Stimulated activated naive CD4-positive, alpha-beta T cell treated with Interleukin-2 at 50 U/mL for 16 hours (primary cell): ENCODE measurements at places on chromosomes 1 and 21.

DNA sequence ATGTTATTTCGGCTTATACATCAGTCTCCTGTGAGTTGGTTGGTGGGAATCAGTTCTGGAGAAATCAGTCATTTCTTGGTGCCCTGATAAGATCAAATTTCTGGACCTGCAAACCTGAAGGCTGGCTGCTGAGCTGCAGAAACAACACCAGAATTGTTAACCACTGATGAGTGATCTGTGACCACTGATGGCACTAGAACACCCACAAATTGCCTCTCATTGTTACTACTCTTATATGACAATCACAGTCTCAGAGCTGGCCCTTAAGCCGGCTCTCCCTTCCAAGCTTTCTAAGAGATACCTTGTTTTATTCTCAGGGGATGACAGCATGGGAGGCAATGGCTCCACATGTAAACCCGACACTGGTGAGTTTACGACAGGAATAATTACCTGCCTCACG lies 1.9 kb downstream of the C1orf162 start:
- DNase-seq = peak; percentile 23

DNA sequence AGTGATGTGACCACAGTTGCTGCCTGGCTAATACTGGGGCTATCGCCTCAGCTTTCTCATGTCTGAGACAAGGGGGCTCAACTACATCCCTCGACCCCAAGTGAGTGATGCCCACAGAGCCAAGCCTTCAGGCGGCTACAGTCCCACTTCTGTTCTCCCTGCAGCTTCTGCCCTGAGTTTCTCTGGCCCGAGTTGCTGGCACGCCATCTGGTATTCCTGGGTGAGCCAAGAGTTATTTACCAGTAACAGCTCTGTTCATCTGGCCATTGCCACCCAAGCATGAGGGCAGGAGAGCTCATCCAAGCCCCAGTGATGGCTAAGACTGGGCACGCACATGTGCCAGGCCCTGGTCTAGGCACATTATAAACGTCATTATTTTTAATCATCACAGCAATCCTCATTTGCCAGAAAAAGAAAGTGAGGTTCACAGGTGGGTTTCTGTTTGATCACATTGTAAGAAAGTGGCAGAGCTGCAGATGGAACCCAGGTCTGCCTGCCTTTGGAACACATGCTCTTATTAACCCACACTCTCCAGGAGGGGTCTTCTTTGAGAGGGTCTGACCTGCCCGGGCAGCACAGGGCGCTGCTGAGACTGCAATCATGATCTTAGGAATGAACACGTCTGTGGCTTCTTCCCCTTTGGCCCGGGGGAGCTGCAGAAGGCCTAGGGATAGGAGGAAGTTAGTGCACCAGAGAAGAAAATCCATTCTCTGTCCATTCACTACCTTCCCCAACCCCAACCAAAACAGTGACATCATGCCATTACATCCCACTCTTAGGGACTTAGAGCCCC lies 27.5 kb downstream of the KCND3 start:
- no peak for DNase-seq

DNA sequence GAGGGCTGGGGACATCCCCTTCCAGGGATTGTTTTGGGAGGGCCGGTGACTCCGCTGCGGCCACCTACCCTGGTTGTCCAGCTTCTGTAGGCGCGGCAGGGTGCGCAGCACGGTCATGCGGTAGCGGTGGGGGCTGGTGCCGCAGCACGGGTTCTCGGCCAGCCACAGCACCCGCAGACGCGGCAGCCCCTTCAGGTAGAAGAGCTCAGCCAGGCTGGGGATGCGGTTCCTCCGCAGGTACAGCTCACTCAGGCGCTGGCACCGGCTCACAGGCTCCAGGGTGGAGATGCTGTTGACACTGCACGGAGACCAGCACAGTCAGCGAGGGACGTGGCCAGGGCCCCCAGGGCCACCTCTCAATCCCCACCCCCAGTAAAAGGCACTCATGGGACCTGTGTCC lies 6.2 kb downstream of the CFAP410 start:
- DNase-seq = no peak

- no peak for DNase-seq
Measured at GRCh38 chr1:21296509-21297354, 6.5 kb upstream of the ECE1 start.

- no peak for DNase-seq
Measured at GRCh38 chr1:34419663-34420136, 243.0 kb downstream of the C1orf94 start.

DNA sequence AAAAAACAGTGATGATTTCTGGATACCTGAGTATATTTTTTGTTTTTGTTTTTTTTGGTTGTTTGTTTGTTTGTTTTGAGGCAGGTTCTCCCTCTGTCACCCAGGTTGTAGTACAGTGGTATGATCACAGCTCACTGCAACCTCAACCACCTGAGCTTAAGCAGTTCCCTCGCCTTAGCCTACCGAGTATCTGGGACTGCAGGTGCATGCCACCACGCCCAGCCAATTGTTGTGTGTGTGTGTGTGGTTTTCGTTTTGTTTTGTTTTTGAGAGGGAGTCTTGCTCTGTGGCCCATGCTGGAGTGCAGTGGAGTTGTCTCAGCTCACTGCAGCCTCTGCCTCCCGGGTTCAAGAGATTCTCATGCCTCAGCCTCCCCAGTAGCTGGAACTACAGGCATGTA lies 55.3 kb upstream of the RCC1 start:
- DNase-seq = no peak

GRCh38 chr1:11741919-11742558 lies 6.1 kb downstream of the AGTRAP start:
- DNase-seq = no peak

DNA sequence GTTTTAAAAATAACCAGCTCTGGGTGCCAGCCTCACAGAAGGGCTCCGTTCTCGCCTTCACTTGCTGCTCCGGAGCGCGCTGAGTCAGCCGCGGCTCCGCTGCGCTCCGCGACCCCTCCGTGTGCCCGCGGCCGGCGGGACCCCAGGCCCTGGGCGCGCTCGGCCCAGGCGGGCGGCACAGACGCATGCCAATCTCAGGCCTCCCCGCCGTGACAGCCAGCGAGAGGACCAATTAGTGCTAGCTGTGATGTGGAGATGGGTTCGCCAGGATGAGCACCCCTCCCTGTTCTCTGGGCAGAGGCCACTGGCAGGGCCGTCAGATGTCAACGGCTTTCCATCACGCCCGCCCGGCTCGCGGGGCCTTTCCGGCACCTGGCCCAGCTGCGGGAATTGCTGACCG lies 293.8 kb downstream of the SPATA17 start:
- DNase-seq = no peak

DNA sequence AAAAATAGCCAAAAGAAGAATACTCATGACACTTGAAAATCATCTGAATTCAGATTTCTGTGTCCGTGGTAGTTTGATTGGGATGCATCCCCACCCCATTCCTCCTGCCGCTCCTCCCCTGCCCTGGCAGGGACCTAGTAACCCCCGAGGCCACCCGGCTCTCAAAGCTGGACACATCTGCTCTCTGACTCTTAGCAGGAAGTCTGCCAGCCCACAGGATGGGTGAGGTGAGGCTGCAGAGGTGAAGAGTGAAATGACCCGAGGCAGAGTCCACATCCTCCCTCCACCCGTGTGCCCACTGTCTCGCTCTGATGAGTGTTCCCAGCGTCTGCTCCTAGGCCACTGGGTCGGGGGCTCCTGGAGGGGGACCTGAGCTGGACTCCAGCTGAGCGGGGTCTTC lies 308.5 kb upstream of the VAMP3 start:
- DNase-seq = no peak

GRCh38 chr1:30842697-30843354 lies 65.7 kb downstream of the SDC3 start:
- no peak for DNase-seq

DNA sequence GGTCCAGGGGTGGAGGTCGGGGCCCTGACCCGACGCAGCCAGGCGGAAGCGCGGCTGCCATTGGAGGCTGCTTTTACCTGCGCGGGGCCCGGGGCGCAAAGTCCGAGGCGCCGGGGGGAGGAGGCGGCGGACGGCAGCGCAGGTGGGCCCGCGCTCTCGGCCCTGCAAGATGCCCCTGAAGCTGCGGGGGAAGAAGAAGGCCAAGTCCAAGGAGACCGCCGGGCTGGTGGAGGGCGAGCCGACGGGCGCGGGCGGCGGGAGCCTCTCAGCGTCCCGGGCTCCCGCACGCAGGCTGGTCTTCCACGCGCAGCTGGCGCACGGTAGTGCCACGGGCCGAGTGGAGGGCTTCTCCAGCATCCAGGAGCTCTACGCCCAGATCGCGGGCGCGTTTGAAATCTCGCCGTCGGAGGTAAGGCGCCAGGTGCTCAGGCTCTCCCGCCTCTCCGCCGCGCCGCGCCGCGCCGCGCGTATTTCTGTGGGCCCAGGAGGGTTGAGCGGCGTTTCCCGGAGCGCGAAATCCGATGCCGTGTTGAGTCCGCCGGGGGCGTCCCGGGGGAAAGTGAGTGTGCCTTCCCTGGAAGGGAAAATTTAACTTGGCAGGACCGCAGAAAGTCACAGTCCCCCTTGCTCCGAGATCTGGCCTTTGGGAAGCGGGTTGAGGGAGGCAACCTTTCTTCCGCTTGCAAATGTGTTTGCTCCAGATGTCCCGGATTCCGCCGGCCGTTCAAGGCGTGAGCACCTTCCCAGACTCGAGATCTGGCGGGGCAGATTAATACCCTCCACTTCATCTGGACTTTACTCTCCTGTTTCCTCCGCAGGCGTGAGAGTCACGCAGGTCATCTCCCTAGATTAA lies at the start of gene GIPC2:
GIPC2 (plus strand) TSS at position 41 of the 853 bp plus-strand sequence; CDS start at position 170, 129 bp downstream.
- DNase-seq = no peak

DNA sequence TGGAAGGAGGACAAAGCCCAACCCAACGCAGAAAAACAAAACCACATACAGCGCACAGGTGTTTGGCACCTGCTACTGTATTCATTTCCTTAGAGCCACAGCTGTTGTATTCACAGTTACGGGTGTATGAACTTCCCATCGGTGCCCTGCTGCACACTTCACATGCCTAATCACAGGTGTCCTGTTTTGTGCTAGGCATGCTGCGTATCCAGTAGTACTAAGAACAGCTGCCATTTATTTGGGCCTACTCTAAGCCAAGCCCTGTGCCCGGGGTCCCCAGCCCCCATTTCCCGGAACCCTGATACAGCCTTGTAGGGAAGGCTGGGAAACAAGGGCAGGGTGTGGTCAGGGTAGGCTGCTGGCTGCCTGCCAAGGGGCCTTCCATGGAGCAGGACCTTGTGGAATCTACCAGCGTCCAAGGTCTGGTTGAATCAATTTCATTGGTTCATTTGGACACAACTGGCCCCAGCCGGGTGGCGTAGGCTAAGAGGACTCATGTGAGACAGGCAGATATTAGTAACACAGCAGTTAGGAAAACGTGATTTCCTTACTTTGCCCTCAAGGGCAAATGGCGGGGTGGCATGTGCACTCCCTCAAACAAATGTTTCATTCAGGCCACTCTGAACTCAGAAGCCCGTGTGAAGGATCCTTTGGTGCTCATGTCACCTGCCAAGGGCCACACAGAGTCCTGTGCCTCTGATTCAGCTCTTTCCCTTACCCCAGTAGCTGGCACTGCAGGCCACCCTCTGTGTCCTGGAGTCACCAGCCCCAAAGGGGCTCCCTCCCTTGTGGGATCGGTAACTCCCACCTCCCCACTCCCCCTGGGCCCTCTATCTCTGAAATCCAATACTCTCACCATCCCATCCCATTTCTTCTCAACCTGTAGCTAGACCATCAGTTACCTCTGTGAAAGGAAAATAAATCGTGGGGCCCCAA lies 986 bp upstream of the RNF186 start:
- no peak for DNase-seq

GRCh38 chr21:45396620-45396995 lies 8.4 kb upstream of the COL18A1 start:
- no peak for DNase-seq

DNA sequence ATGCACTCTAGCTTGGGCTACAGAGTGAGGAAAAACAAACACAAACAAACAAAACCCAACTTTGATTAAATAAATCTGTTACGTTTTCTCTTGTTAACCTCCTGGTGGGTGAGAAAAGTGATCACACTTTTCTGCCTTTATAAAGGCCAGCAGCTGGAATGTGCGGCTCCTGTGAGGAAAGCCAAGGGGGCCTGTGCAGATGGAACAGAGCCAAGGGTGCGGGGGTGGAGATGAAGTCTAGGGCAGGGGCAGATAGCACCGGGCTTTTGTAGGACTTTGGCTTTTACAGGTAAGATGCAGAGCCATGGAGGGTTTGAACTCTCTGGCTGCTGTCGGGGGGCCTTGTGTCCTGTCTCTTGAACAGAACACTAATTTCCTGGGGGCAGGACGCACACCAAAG lies 40.7 kb upstream of the GPR37L1 start:
- no peak for DNase-seq

GRCh38 chr1:56190806-56191365 lies 388.5 kb downstream of the PLPP3 start:
- no peak for DNase-seq

GRCh38 chr1:222709700-222710153 lies 2.6 kb downstream of the AIDA start:
- DNase-seq = no peak

GRCh38 chr1:94832446-94832845 lies 12.3 kb downstream of the SLC44A3 start:
- DNase-seq = no peak

GRCh38 chr1:197915862-197916499 lies 1.2 kb upstream of the LHX9 start:
- DNase-seq = no peak

DNA sequence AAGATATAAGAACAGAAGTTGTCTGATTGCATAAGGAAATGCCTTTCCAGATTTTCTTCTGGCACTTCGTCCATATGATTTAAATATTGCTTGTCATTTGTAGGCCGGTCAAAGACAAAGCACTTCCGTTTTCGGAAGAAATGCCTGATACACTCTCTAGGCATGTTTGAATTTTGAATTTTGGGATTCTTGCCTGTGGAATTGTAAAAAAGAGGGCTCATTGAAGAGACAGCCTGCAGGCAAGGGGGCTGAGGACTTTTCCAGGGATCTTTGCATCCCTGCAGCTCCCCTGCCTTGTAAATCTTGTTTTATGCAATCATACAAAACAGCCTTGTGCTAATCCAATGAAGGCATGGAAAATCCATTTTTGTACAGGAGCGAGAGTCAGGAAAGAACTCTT lies 7.4 kb downstream of the GBP4 start:
- no peak for DNase-seq

DNA sequence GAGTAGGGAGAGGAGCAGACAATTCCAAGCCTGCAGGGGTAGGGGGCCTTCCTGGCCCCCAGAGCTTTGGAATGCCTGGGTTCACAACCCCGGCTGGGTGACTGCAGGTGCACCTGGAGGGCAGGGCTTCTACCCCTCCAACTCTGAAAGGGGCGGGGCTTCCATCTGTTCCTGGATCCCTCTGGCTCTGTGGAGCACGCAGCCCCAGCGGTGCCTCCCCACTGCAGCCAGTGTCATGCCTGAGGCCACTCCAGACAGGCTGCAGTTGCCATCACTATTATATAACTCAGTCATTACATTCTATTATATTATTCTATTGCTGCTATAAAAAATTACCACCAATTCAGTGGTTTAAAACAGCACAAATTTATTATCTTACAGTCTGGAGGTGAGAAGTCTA lies 12.5 kb upstream of the FNBP1L start:
- no peak for DNase-seq

- no peak for DNase-seq
Measured at GRCh38 chr21:37207441-37208009, 59.6 kb downstream of the VPS26C start.

GRCh38 chr1:112461200-112461871 lies 47.4 kb upstream of the WNT2B start:
- no peak for DNase-seq
